ENCODE measurements at places on chromosomes 2 and 18.

- no peak for DNase-seq
Observed at GRCh38 chr2:147649998-147650397, 194.8 kb upstream of the ACVR2A start.

DNA sequence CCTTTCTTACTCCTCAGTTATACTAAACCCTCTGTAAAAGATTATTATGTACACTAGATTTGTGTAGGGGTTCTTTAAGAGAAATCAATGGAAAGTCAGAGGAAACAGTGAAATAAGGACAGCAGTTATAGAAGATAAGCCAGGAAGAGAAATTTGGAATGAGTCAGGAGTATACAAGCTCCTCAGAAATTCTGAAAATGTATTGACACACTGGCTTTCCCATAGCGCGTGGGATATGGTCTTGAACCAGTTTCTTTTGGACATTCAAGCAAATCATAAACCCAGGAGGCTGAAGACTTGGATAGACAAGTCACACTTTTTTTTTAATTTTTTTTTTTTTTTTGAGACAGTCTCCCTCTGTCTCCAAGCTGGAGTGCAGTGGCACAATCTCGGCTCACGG is 316.1 kb upstream of the MMADHC start:
- no peak for DNase-seq

DNA sequence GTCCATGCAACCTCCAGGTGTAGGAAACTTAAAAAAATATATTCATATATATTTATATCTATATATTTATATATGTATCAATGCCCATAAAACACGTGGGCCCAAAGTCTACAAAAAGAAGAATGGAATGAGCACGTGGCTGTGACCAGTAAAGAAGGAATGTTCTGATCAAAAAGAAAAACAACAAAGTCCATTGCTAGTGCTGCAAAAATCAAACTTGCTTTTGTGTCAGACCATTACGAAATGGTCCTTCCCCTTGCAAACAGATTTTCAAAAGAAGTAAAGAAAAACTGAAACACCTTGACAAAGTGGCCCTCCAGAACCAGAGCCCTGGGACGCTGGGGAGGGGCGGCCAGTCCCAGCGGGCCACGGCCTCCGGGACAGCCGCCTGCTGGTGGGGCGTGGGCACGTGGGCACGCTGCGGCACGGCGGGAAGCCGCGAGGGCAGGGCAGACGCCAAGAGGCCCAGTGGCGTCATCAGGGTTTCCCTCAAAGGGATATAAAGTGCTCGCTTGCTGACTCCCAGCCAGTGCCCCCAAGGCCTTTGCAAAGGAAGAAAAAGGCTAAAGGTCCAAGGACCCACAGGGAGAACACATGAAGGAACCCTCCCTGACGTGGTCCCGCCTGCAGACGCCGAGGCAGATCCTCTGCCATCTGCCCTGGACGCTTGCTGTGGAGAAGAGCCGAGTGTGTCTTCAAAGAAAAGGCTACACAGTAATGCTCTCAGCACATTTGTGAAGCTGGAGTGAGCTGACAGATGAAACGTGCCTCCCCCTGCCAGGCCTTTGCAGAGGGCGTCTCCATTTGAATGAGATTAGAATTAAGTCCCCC is 201.8 kb downstream of the TWIST2 start:
- no peak for DNase-seq

- DNase-seq = no peak
Observed at GRCh38 chr2:31888550-31888949, 122.3 kb downstream of the MEMO1 start.

DNA sequence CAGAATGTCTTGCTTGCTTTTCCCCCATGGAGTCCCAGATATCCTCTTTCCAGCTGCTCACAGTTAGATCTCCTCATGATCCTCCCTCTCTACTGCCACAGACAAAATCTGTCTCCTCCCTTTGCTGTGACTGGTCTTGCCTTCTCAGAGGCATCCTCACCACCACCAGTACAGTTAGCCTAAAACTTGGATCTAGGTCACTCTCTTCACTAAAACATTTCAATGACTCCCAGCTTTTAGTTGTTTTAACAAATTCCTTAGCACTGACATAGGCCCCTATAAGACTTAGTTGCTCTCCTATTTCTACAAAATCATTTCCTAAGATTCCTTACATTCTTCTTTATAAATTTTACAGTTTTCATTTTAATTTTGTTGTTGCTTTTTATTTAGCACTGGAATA is 734.2 kb upstream of the CHAC2 start:
- no peak for DNase-seq

- no peak for DNase-seq
Observed at GRCh38 chr2:41234093-41234492, 782.2 kb upstream of the SLC8A1 start.

DNA sequence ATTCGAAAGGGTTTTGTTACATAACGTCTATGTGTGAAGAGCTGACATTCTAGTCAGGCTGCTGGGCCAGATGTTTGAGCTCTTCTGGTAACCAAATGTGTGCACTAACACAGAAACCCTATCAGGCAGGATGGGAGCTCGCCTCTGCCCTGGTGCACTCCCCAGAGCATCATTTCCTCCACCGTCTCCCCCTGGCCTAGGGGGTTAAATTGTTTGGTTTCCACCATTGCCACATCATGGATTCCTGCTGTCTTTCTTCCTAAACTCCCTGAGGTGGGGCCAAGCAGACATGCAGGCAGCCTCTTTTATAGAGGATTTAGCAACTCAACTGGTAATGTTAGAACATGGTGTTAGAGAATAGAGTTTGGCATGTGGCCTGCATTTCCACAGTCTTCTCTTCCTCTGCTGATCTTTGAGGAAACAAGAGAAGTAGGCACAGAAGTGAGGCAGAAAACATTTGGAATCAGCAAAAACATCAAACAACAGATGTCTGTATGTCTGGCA is 87.3 kb downstream of the ANTXR1 start:
- DNase-seq = no peak

DNA sequence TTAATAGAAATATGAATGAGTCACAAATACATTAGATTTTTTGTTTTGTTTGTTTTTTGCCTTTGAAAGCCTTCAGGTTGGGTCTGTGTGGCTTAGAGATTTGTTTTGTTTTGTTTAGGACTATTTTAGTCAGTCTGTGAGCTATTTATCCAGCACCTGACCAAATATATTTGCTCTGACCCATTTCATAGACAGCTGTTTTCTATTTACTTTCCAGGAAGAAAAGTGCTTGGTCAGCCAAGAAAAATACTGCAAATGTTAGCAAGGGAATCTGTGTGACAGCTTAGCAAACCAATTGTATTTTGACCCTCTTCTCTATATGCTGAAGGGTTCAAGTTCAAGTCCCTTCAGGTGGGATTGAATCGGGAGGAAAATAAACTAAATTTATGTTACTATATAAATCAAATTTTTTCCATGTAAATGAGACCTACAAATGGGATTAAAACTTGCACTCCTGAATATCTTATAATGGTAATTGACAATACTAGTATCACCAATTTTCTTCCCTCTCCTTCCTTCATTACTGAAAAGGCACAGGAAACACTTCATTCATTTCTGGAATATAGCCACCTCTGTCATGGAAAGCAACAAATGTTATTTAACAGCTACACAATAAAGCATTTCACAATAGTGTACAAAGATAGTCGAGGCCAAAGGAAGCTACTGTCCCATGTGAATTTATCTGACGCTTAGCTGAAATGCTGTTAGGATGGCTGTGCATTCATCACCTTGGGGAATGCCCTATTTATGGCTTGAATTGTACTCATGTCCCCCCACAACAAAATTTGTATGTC is 23.1 kb upstream of the KLF7 start:
- no peak for DNase-seq

DNA sequence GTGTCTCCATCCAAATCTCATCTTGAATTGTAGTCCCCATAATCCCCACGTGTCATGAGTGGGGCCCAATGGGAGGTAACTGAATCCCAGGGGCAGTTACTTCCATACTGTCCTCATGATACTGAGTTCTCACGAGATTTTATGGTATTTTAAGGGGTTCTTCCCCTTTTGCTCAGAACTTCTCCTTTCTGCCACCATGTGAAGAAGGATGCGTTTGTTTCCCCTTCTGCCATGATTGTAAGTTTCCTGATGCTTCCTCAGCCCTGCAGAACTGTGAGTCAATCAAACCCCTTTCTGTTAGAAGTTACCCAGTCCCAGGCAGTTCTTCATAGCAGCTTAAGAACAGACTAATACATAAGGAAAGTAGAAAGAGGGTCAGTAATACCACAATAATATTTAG is 480.4 kb downstream of the KCNJ3 start:
- DNase-seq = no peak

DNA sequence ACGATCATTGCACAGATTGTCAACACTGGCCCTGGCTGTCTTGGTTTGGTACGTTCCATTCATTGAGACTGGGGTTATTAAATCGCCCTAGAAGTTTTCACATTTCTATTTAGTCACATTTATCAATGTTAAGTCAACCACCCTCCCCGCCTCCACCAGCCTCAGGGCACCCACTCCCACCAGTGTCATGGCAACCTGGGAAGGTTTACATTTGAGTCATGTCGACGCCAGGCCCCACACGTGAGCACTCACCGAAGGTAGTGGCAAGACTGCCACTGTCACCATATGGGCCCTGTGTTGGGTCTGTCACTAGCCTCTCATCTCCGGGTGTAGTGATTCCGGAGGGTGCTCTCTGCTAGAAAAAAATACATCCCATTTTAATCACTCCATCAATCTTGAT is 194.2 kb downstream of the TWIST2 start:
- no peak for DNase-seq

GRCh38 chr2:190846746-190847145 is 33.9 kb upstream of the GLS start:
- peak; percentile 20 for DNase-seq

DNA sequence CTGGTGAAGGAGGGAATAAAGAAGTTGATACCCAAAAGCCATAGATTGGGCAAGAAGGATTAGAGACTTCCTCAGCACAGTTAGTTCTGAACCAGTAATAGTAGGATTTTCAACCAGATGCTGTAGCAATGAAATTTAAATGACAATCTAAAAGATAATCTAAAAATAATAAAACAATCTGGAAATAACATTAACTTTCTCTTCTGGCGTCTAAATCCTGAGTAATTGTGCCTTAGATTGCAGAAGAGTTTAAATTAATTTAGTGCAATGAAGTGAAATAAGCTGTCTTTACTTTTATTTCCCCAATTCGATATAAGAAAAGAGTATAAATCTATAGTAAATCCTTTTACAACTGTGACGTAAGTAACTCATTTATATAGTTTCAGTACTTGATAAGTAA is 186.8 kb upstream of the DOK6 start:
- no peak for DNase-seq

DNA sequence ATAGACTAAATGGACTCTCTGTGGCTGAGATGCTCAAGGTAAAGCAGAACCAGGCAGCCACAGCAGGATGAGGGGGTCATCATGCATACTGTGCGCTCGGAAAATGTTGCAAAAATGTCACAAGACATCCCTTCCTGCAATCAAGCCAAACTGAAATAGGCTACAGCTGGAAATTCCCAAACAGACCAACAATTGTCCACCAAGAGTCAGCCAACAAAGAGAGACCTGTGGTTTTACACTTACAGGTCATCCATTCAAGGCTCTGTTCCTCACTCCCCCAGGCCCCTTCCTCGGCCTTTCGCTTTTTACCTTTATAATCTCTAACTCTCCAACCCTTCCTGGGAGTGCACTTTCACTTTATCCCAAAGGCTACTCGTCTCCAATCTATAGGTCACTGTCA is 1066.9 kb downstream of the TSN start:
- DNase-seq = no peak

DNA sequence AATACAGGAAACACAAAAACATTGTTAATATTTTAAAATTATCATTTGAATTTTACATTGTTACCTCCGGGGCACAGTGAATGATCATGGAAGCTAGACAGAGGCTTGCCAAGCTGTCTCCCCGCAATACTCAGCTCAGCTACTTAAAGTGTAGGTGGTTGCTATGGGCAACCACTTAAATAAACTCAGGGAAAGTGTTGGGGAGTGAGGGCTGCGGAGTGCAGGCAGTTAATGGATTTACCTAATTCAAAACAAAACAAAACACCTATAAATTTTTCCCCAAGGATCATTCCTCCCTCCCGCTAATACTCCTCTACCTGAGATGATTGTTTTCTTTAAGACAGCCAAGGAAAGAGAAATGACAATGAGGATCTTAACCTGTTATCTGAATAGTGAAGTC is 349.5 kb downstream of the TGIF1 start:
- DNase-seq = no peak

DNA sequence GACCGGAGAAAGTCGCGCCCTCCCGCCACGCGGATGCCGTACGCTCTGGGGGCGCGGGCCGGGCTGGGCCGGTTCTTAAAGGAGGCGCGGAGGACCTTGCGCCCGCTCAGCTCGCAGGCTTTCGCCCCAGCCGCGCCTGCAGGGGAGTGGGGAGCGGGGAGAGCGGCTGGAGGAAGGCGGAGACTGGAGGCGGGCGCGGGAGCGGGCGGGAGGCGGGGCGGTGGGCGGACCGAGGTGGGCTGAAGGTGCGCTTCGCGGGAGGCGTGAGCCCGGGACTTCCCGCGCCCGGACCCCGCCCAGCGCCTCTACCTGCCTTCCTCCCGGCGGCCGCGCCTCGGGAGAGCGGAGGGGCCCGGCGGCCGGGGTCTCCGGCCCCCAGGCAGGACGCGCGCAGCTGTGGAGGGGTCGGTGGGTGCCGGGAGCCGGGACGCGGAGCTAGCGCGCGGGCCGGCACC is at the start of gene ADRA2B:
ADRA2B (minus strand) TSS at position 148 of the 455 bp plus-strand sequence. CDS start 422 bp downstream, outside the sequence.
- DNase-seq = peak; percentile 83

DNA sequence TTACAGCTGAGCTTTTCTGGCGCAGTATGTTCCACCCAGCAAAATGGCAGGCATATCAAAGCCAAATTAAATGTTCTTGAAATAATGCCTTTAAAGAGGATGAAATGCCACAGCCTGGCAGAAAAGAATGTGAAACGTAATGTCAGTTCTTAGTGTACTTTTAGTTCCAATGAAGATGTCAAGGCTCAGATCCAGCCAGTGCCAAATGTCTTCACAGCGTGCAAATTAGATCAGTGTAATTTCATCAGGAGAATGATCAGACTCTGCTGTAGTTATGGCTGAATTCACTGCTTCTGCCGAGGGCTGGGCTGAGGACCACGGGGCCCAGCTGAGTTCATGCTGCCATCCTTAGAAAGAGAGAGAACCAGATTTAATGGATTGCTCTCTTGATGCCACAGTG is 78.7 kb upstream of the ITGA4 start:
- DNase-seq = no peak

- DNase-seq = no peak
Observed at GRCh38 chr2:53544871-53545558, 222.6 kb upstream of the CHAC2 start.

DNA sequence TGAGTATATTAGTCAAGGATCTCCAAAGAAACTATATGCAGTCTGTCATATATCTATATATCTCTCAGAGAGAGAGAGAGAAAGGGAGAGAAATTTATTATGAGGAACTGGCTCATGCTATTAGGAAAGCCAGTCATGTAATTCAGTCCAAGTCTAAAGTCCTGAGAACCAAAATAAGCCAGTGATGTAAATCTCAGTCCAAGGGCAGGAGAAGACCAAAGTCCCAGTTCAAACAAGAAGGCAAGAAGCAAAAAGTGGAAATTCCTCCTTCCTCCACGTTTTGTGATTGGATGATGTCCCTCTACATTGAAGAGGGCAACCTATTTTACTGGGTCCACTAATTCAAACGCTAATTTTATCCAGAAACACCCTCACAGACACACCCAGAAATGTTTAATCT is 34.2 kb upstream of the SPATS2L start:
- no peak for DNase-seq
